ENCODE measurements at places on chromosomes 7 and 10.

DNA sequence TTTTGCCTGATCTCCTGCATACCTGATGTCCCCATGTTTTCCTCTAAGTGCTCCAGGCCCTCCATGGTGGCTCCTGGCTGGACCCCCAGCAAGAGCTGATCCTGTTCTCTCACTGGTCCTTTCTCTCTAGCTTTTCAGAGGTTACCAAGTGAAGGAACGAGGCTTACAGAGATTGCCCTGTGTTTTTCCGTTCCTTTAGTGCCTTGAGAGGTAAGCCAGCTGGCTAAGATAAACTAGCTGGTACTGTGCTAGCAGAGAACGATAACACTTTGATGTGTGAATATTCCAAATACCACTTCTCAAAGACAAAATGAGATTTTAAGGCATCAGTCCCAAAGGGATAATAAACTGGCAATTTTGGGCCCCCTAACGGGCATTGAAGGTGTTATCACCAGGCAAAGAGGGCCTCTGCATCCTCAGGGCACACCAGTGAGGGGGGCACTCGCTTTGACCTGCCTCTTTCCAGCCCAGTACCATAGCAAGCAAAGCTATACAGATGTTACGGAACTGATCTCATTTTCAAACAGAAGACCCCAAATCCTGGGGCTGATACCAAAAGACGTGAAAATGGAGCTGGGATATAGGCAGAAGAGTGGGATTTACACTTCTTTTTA, 8.4 kb upstream of the CCNY start:
- no peak for DNase-seq

GRCh38 chr7:128376077-128376476, 14.6 kb upstream of the PRRT4 start:
- no peak for DNase-seq

DNA sequence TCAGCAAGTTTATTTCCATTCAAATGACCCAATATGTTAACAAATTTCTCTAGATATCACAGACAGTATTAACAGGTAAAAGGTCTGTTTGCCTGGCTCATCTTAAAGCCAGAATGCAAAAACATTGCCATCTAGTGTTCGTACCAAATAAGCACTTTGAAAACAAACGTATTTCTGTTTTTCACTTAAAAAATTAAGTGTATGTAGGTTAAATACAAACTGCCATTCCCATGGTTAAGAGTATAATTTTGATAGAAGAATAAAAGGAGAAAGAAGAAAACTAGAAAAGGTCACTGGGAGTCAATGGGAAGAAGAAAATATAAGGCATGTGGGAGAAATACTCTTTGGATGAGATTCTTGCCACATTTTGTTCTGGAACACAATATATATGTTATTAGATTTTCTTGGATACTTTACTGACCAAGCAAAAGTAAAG, 51.0 kb downstream of the ORC5 start:
- peak; percentile 26 for DNase-seq

- DNase-seq = no peak
Observed at GRCh38 chr7:84069033-84069432, 125.6 kb downstream of the SEMA3A start.

GRCh38 chr10:63421591-63421990, 44.2 kb downstream of the JMJD1C start:
- DNase-seq = no peak

DNA sequence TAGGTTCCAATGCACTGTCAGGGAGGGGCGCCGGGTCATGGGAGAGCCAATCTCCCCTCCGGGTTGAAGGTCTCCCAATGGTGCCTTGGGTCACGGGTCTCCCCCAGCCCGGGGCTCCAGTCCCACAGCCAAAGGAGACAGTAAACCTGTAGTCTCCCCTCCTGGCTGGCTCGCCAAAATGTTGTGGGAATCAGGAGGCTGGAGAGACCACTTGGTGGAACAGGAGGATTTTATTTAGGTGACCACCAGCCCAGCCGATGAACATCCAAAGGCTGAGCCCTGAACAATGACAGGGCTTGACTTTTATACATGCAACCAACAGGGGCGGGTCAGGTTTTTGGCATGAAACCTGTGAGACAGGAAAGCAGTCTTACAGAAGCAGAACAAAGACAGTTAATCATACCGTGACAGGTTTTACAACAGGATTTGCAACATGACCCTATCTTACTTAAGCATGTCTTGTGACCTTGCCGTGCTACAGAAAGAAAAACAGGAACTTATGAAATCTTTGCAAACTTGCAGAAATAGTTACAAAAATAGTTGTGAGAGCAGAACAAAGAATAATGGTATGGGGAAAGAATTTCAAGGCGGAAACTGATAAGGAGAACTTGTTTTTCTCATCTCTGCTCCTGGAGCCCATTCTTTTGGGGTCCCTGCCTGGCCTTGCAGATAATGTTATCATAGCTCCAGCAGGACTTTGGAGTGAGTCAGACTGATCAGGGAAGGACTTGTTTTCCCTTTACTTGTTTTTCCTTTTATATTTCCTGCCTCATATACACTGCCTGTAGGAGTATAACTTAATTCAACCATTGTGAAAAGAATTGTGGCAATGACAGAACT, 7.1 kb downstream of the ERV3-1 start:
- DNase-seq = no peak

- DNase-seq = no peak
Observed at GRCh38 chr10:48590945-48591344, 13.9 kb downstream of the ARHGAP22 start.

GRCh38 chr7:2688409-2689342, 674 bp downstream of the AMZ1 start:
- DNase-seq = no peak

DNA sequence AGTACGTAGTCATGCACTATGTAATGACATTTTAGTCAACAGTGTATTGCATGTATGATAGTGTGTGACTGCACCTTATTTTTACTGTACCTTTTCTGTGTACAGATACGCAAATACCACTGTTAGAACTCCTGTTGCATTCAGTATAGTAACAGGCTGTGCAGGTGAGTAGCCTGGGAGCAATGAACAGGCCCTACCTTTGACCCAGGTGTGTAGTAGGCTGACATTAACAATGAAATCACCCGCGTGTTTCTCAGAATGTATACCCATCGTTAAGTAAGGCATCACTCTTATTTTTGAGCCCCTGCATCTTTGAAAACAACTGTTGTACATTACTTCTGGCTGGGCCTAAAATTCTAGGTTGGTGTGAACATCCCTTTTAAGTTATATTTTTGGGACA, 41.6 kb downstream of the DAGLB start:
- DNase-seq = no peak

- no peak for DNase-seq
Observed at GRCh38 chr10:114719311-114719710, 61.2 kb upstream of the ABLIM1 start.

GRCh38 chr7:157851501-157852067, 514.8 kb downstream of the DNAJB6 start:
- peak; percentile 59 for DNase-seq

All from A172 (cell line).